ENCODE measurements at places on chromosomes 2 and 18.

DNA sequence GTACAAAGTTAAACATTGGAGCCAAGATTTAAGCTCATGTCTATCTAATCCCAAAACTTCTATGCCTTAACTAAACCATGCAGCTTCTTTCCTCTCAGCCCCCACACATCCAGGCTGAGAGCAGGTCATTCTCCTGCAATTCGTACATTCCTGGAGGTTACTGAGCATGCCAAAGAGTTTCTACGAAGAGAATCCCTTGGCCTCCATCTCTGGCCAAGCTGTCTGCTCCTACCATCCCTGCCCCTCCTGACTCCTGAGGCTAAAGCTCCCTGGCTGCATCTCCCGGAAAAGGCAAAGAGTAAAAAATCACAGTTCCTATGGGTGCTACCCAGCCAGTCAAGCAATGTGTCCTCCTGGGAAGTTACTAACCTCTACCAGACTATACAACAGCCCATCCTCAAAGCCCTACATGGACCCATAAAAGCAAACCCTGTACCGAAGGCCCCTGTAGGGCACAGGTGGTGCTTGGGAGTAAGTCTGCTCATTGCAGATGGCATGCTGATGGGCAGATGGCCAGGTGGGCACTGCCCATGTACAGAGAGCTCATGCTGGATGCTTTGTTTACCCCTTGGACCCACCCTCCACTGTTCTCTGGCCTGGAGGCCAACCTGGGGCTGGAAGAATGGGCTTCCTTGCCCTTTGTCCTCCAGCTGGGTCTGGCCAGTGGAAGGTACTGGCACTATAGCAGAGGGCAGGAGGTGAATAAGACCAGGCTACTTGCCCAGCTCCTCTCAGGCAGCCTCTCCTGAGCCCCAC, 99.5 kb downstream of the TTC32 start:
- DNase-seq: no peak

DNA sequence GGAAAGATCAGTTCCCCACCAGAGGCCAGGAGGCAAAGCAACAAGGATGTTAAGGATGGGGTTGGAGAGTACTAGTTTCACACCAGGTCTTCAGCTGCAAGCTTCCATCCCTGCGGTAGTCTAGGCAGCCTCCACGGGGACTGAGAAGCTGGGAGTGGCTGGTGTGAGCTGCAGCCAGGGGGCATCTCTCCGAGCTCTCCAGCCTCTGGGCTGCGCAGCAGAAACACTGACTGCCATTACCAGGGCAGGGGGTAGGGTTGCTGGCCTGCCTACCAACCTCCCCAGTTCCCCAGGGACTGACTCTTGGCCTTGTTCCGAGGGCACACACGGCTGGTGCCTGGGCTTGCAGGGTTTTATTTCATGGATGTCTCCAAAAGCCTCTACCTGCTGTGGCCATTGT, 15.9 kb downstream of the GATA6 start:
- DNase-seq: no peak

DNA sequence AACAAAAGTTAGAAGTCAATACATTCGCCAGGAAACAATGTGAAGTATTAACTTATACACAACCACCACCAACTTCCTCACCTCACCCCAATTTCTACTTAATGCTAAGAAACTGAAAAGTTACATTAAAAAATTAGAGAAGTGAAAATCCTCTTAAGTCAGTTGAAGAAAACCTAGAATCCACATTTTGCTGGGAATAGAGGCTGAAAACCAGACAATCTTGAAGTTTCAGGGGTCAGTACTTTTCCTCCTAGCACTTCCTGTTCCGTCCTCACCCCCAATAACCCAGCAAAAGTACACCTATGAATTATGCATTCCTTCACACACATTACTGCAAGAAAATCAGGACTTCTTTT, 6.3 kb downstream of the YES1 start:
- no peak for DNase-seq

GRCh38 chr18:61173554-61173953, 159.7 kb upstream of the CDH20 start:
- no peak for DNase-seq

DNA sequence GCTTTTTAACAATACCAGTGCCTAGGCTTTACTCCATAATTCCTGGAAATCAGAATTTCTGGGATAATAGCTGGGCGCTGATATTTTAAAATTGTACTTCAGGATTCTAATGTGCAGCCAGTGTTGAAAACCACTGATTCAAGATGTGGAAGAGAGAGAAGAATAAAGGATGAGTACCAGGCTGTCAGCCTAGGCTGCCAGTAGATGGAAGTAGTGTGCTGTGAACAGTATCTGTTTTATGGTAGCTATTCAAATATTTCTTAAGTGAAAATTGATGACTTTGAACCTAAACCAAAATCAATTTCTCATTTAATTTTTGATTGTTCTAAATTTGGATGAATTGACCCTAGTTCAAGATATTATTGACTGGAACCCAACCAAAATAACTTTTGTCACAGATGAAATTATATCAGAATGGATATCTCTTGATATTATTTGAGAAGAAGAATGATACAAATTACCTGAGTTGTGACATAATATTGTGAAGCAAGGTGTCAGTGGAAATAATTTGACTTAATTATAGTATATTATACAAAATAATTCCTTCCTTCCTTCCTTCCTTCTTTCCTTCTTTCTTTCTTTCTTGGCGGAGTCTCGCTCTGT, 88.0 kb downstream of the COMMD1 start:
- no peak for DNase-seq

DNA sequence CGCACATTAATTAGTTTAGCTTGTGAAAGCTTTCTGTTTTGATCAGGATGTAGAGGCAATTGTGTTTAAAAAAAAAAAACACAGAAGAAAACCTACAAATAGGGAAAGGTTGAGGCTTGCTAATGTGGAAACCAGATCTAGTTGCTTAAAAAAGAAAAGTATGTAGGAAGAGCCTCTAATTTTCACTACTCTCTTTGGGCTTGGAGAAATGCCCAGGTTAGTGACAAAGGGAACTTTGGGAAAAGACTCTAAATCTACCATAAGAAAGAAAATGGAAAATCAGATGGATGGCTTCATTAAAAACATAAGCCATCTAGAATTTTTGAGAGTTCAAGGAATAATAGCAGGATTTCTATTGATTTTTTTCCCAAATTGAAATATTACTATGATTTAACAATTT, 47.3 kb upstream of the SLC38A11 start:
- DNase-seq: no peak

DNA sequence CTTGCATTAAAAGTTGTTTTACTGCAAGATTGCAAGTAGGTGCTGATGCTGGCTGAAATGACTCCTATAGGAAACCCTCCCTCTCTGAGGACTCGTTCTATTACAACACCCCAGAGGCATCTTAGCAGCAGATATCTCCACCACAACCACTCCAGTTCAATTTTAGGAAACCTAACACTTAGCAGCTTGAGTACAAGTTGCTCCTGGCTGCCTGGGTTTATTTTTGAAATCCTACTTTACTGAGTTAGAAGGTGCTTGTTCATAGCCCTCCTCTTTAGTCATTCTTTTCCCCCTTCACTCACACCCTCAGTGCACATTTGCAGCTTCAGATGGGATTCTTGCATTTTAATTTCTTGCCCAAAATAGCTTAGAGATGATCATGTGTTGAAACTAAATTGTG, 111.5 kb downstream of the MTCL1 start:
- DNase-seq: no peak

DNA sequence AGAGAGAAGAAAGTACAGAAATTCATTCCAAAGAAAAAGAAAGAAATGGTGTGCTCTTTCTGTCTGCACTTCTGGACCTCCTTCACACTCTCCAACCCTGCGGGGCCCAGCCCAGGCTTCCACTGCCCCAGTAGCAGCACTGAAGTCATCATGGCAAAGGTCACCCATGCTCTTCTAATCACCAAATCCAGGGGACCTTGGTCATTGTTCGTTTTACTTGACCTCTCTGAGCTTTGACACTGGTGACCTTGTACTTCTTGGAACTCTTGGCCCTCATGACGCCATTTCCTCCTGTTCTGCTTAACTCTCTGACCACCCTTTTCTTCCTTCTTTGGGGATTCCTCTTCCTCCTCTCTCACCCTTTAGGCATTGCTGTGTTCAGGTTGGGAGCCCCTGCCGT, 105.6 kb downstream of the SMAD7 start:
- no peak for DNase-seq

Measured in D721Med (cell line).